Effector memory CD4-positive, alpha-beta T cell (primary cell): ENCODE measurements at places on chromosomes 3 and 15.
A peak's percentile ranks its signal among the peaks of the same experiment; 100 is the strongest.

DNA sequence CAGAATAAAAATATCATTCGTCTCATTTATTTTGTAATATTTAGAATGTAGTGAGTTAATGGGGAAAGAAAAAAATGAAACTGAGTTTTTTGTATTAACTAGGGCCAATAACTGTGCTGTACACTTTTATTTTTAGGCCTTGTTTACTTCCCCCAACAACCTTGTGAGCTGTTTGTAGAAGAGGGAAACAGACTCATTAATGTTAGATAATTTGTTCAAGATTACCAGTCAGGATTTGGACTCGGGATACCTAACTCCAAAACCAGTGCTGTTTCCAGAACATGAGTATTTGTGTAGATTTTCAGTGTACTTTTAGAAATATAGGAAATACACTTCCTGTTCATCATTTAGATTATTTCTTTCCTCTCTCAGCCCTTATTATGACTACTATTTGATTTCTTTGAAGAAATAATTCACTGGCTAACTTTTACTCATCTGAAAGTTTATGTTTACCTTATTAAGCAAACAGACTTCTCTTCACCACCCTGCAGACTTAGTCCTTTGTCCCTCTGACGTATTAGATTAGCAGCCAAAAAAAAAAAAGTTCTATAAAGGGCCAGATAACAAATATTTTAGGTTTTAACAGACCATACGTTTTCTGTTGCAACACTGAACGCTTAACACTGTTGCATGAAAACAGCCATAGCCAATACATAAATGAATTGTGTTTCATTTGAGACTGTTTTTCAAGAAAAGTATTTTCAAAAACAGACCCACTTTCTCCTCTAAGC is 192.5 kb upstream of the CGNL1 start:
- DNase-seq, result no peak

- DNase-seq, result no peak
These were observed 1.2 kb downstream of the RASGRF1 start for GRCh38 chr15:79089331-79089889.

DNA sequence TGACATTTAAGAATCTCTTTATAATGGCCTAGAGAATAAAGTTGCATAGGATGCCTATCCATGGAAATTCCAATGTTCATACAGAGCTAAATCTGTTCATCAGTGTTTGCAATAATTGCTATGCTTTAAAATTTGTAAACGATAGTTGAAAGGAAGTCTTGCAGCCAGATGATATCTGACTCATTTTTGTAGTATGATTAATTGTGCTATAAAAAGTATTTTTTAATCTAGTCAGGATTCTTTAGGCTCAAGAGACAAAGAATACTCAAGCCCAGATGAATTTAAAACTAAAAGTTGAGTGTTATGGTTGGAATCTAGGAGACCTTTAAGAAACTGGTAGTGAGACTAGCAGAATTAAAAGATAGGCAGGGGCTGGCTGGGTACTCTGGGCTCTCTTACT is 50.5 kb downstream of the SUCNR1 start:
- DNase-seq, result no peak

GRCh38 chr3:88033079-88033478 is 25.7 kb downstream of the CGGBP1 start:
- DNase-seq, result no peak

DNA sequence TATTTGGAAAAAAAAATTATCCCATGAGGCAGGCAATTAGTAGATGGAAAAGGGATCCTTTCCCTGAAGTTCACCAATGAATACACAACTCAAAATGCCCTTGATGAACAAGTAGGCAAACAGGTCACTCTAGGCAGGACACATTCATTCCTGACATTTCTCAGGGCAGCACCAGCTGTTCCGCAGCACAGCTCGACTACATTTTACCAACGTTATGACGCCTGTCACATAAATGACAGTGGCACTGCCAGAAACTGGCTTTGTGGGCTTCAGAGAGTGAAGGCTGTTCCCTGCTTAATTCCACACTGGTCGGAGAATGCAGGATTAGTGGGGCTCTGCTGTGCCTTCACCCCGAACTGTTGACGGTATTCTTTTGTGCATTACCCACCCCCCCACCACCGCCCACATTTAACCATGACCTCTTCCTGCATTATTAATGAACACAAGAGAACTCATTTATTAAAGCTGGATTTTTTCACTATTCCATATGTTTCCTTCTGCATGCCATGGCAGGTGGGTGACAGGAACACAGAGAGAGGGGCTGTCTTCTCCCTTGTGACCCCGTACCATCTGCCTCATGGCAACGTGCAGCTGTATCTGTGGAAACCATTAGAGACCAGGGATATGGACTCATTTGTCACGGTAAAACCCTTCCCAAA is 197.6 kb downstream of the PDZRN3 start:
- DNase-seq, result no peak

GRCh38 chr15:67746022-67746421 is 79.3 kb upstream of the SKOR1 start:
- DNase-seq, result no peak

- no peak for DNase-seq
These were observed 3.8 kb downstream of the VEPH1 start for GRCh38 chr3:157499342-157499963.

DNA sequence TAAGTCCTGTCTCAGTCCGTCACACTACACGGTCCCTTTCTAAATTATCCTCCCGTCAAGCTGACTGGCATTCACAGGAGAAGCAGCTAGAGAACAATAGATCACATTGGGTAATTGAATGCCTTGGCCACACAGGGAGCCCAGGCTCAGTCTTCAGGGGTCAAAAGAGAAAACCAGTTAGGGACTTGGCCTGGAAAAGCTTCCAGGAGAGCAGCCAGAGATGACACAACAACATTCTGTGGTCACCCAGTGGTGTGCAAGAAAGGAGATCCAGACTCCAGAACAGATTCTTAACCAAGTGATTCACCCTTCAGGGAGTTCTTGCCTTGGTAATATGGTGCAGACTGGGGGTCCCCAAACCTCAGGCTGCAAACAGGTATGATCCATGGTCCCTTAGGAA is 15.9 kb downstream of the ARHGAP31 start:
- DNase-seq, result no peak

- no peak for DNase-seq
These were observed 17.9 kb downstream of the EPHB3 start for GRCh38 chr3:184579513-184579912.

GRCh38 chr3:58357402-58357801 is 24.7 kb downstream of the PXK start:
- no peak for DNase-seq

DNA sequence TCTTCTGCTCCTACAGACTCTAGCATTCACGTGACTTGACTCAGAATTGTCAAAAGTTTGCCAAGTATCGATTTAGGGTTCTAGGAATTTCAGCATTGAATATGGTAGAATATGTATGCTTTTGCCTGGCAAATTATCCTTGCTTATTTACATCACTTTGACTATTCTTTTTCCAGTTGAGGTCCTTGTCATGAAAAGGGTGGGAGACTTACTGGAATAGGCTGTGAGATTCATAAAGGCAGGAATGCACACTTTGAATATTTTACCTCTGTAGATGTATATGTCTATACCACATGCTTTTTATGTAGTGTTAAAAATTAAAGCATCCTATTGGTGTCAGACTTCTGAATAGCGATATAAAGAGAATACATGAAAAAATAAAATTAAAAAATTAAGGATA is 378.8 kb upstream of the RARB start:
- no peak for DNase-seq

DNA sequence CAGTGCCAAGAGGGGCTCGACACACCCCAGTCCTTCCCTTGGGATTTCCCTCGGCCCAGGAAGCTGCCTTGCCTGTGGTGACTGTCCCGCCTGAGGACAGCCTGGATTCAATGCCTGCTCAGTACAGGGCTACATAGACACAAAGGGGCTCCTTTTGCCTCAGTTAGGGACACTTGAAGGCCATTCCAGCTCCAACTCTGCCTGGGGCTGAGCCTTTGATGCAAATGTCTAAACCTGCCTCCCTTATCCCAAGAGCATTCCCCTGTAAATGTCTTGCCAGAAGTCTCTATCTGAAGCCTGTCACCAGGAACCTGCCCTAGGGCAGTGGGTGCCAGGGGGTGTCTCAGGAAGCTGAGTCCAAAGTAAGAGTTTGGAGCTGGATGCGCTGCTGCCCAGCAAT is 19.3 kb upstream of the LYSMD4 start:
- no peak for DNase-seq

DNA sequence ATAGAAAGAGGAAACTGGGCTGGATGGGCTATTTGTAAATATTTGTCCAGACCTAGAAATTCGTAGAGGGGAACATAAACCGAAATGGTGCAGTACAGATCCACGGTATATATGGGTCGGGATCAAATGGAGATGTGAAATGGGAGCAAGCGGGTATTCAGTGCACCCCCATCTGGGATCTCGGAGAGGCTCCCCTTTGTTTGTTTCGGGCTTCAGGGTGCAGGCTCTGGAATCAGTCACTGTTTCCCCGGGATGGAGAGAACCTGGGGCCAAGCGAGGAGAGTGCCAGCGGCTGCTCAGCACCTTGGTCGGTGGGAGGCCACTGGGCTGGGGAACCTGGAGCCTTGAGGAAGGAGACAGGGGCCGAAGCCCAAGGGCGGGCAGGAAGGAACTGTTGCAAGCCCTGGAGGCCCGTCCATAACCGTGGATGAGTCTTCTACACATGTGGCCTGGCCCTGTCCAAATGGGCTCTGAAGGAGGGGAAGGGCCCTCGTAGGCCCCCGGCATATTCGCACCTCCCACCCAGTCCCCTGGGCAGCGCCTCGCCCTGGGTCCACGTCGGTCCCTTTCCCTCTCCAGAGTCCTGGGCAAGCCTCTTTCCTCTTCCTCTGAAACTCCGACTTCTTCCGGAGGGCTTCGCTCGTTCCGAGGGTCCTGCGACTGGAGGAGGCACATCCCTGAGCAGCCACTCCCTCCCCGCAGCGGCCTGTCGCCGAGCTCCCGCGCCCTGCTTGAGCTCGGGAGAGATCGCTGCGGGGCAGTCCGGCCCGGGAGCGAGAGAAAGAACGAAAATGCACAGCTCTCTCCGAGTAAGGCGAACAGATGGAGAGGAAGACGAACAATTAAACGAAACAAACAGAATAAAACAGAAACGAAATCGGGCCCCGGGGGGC is 3.0 kb downstream of the ISL2 start:
- no peak for DNase-seq

DNA sequence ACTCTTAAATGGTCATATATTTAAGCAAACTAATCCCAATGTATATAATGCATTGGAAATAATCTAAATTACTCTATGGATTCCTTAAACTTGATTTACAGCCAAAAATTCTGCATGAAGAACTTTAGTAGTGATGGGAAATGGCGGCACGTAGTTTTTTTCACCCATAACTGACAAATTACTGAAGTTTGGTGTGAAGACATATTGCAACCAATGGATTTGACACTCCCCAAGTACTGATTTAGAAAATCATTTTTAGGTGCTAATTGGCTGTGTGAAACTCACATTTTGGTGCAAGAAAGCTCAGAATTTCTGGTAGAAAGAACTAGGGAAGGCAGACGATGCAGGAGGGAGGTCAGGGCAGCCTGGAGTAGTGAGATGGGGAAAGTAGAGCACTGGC is 19.3 kb upstream of the TMEM108 start:
- no peak for DNase-seq

- DNase-seq, result no peak
These were observed 216.4 kb upstream of the DPPA4 start for GRCh38 chr3:109553591-109554371.

DNA sequence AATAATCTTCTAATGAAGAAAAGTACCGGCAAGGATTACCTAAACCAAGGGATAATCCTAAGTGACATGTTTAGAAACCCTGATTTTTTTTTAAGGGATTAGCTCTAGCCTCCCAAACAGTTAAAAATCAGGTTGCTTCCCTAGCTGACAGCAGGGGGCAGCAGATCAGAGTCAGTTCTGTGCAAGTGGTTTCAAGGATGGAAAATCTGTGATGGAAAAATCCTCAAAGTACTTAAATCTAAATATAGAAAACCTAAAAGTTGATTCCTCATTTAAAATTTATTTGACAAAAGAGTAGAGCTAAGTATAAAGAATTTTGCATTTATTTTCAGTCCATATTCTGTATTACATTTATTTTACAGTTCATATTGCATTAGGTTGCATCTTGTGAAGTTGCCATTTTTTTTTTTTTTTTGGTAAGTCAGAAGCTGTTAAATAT is 107.6 kb downstream of the PEX5L start:
- no peak for DNase-seq

- no peak for DNase-seq
These were observed 64.3 kb upstream of the CGNL1 start for GRCh38 chr15:57312006-57312317.

GRCh38 chr15:40048926-40049475 is 10.0 kb upstream of the SRP14 start:
- DNase-seq, result no peak

GRCh38 chr15:85690561-85691231 is 104.0 kb downstream of the KLHL25 start:
- DNase-seq, result no peak

DNA sequence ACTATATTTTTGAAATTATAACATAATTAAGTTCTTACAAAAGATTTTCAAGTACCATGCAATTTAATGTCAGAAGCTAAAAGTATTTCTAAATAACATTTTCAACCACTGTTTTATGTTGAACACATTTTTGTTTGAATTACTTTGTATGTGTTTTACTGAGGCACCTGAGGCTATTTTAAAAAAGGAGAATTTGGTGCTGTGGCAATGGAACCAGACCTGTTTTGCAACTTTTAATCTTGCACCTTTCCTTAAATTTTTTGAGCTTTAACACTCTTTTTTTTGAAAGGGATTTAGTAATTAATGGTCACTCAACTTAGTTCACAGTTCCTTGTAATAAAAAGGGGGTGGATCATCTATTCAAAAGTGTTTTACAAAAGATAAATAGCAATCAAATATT is 561.6 kb downstream of the ZBBX start:
- DNase-seq, result no peak

- no peak for DNase-seq
These were observed 151.6 kb upstream of the MEF2A start for GRCh38 chr15:99413955-99414754.

DNA sequence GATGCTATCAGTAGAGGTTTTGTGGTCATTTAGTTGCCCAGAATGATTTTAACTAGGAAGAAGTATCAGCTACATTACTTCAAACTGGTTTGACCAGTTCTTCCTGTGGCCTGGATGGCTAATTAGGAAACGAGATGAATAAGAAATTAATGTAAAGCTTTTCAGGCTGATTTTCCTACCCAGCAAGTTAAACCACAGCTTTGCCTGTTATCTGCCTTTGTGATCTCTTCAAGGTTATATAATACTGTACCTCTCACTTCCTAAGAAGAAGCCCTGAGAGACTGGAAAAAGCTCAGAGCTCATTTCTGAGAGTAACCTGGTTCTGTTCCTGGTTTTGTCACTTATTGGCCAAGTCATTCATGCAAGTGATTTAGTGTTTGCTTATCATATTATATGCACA is 782.2 kb upstream of the GOLIM4 start:
- DNase-seq, result no peak

GRCh38 chr3:71066849-71067261 is 516.7 kb downstream of the FOXP1 start:
- peak; percentile 62 for DNase-seq

- DNase-seq, result no peak
These were observed 43.2 kb upstream of the FGD5 start for GRCh38 chr3:14775563-14775962.

- no peak for DNase-seq
These were observed 64.0 kb upstream of the PAQR5 start for GRCh38 chr15:69234676-69235075.
